Activated naive CD8-positive, alpha-beta T cell treated with anti-CD3 and anti-CD28 coated beads for 36 hours (primary cell): ENCODE measurements at places on chromosomes 4 and X. TPM values are rescaled to one million over a fixed set of nuclear protein-coding genes. Genes with fewer than 3 reads are reported as not detected.
A peak's percentile ranks its signal among the peaks of the same experiment; 100 is the strongest.

- DNase-seq: no peak
Measured at GRCh38 chr4:168885400-168885799, 124.7 kb downstream of the CBR4 start.

- no peak for DNase-seq
Measured at GRCh38 chr4:157270108-157270507, 49.6 kb downstream of the GRIA2 start.

- no peak for DNase-seq
Measured at GRCh38 chr4:89492581-89493071, 185.0 kb upstream of the GPRIN3 start.

DNA sequence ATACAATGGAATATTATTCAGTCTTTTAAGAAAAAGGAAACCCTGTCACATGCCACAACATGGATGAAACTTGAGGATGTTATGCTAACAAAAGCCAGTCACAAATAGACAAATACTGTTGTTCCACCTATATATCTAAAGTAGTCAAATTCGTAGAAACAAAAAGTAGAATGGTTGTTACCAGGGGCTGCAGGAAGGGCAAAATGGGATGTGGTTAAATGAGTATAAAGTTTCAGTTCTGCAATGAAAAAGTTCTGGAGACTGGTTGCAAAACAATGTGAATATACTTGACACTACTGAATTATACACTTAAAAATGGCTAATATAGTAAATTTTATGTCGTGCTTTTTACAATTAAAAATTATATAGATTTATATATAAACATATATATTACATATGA, 12.2 kb downstream of the SPOCK3 start:
- no peak for DNase-seq

- DNase-seq: no peak
Measured at GRCh38 chr4:147639388-147639787, 22.2 kb downstream of the TMEM184C start.

DNA sequence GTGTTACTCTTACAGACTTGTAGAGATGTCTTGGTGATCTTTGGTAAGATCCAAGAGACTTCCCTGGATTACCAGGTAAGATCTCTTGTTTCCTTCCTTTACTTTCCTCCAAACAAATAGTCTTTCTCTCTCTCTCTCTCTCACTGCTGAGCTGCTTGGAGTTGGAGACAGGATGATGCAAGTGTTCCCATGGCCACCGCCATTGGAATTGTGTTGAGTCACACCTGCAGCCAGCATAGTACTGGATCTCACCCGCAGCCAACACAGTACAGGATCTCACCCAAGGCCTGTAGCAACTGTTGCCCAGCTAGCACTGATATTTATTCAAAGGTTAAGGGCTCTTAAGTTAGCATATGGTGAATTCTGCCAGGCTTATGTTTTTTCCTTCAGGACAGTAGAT, 1080.9 kb downstream of the FAT4 start:
- DNase-seq: no peak

Gene STK32B
- not detected for total RNA-seq

Gene MMRN1
- not detected for total RNA-seq

Gene LARP1B
- 21.8 TPM for total RNA-seq

GRCh38 chr4:155667222-155667567, 547 bp downstream of the GUCY1A1 start:
- DNase-seq: peak; percentile 24

GRCh38 chr4:178142724-178143123, 700.5 kb upstream of the AGA start:
- no peak for DNase-seq

GRCh38 chr4:109298279-109299010, 4.0 kb downstream of the COL25A1 start:
- DNase-seq: no peak

GRCh38 chr4:157226601-157227000, 6.1 kb downstream of the GRIA2 start:
- no peak for DNase-seq

Gene RUFY3
- total RNA-seq: 10.1 TPM

DNA sequence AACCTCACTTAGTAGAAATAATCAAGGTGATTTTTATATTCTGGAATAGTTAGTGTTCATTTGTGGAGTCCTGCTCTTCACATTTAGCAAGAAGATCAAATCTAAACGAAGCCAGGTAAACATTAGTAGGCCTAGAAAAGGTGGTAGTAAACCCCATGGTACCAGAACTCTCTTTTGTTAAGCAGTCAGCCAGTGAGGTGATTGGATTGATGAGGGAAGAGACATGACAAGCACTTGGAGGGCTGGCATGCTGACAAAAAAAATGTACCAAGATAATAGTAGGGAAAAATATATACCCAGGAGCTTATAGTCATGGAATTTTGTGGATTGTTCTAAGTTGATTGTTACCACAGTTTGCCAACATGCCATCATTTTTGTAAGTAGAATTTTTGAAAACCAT, 163.8 kb downstream of the BANK1 start:
- DNase-seq: no peak

DNA sequence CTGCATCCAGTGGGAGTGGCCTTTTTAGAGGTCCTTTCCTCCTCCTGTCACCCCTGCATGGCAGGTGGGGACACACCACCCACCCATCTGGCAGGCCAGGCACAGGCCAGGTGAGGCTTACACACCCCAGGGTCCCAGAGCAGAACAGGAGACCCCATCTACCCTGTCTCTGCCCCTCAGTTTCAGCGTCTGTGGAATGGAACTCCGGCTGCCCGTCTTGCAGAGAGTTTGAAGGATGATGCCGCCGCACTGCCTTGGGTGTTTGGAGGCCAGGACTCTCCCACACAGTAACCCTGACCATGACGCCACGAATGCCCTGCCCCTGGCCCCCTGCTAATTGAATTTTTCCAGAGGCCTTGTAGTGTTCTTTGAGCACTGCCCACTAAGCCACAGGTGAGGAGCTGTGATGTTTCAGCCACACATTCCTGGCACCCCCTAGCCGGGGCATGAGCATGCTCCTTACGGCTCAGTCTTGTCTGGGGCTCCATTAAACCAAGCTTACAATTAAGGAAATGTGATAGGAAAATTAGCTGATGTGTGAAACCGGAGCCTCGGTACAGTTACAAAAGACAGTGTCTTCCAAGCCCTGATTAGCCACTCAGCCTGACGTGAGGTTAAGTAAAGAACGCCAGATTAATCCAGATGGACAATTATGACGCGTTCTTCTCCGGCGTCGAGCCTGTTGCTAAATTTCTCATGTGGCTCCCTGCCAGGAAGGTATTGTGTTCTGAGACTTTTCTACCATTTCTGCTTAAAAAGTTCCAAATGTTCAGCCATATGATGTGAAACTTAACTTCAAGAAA, 39.3 kb downstream of the HMX1 start:
- no peak for DNase-seq

DNA sequence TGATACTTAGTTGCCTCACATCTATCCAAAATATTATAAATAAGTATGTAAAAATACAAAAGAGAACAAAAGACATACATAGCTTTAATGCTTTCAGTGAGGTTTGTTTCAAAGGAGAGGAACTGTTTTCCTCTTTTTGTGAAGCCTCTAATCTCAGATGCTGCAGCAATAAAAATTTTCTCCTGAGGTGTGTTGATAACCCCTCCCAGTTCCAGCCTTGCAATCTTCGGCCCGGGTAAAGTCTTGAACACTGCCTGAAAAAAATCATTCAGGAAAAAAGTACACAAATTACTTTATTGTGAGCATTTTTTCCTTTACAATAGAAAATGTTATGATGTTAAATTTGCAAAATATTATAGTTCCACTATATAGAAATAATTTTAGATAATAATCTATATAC, 8.8 kb downstream of the BBS7 start:
- DNase-seq: no peak

GRCh38 chrX:148774276-148774675, 273.9 kb downstream of the AFF2 start:
- DNase-seq: no peak

Gene CSAG1
- not detected for total RNA-seq

- DNase-seq: no peak
Measured at GRCh38 chr4:2402048-2402842, 16.2 kb downstream of the ZFYVE28 start.

- DNase-seq: no peak
Measured at GRCh38 chrX:87571964-87572363, 54.4 kb downstream of the KLHL4 start.

GRCh38 chrX:1354036-1355019, 17.7 kb downstream of the IL3RA start:
- no peak for DNase-seq

Gene KIT
- 0.28 TPM for total RNA-seq

GRCh38 chr4:5164221-5164912, 113.1 kb downstream of the STK32B start:
- DNase-seq: no peak

DNA sequence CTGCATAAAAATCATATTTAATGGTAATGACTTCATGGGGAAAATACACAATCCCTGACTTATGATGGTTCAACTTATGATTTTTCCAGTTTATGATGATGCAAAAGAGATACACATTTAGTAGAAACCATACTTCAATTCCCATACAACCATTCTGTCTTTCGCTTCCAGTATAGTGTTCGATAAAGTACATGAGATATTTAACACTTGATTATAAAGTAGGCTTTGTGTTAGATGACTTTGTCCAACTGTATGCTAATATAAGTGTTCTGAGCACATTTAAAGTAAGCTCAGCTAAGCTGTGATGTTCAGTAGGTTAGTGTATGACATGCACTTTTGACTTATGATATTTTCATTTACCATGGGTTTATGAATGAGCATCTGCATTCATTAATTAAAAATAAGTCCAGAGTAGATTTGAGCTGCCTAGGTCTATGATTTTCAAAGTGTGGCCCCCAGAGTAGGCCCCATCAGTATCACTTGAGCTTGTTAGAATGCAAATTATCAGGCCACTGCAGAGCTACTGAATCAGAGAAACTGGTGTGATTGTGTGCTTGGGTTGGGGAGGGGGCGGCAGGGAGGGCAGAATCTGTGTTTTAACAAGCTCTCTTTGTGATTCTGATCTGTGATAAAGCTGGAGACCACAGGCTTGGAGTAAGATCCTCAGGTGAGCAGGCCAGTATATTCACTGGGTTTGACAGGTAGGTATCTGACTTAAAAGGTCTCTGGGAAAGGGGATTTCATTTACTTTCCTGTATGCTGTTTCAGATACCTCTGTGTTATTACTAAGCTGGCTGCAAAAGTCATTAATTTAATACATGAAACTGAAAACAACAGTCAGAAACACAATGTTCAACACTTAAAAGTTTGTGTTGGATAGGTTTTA, 8.4 kb downstream of the ATP10D start:
- no peak for DNase-seq

Gene ETDA
- total RNA-seq: not detected

GRCh38 chr4:89108091-89108490, 3.2 kb upstream of the TIGD2 start:
- DNase-seq: no peak

GRCh38 chrX:38318606-38319005, 8.7 kb downstream of the RPGR start:
- no peak for DNase-seq

GRCh38 chr4:147709999-147710398, 21.9 kb upstream of the ARHGAP10 start:
- DNase-seq: no peak

- no peak for DNase-seq
Measured at GRCh38 chrX:37075892-37076595, 67.9 kb downstream of the FAM47C start.

Gene HERC3
- total RNA-seq: 42.6 TPM

DNA sequence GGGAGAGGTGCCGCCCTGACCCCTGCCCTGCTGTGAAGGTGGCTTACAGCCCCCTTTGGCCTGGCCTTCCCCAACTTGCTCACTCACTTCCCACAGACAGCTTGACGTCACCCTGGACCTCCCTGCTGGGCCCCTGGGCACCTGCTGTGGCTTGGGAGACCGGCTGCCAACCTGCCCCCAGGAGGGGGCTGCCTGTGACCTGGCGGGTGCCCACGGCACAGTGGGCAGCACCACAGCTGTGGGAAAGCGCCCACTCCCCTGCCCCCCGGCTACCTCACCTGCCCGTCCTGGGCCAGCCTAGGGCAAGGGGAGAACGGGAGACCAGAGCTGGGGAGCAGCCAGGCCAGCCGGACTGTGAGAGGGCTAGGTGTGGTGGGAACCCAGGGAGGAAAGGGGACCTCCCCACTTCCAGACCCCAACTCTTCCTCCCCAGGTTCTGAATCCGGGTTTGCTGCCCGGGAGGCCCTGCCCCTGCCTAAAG, 2.4 kb upstream of the ZFP92 start:
- DNase-seq: no peak

- DNase-seq: no peak
Measured at GRCh38 chr4:1492651-1493539, 86.7 kb upstream of the NKX1-1 start.

DNA sequence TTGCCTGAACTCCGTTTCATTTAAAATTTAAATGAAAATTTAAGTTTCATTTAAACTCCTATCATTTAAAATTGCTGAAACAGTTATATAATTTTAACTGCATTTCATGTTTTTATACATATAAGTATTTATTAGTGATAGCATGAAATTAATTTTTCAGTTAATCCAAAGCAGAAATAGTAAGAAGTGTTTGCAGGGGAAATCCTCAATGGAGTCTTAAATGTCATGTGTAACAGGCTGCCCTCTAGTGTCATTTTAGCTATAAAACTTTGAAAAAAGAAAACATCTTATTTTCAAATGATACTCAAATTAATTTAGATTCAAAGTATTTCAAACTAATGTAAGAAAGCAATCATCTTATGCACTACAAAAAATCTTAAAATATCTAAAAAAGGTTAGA, 27.2 kb downstream of the TAPT1 start:
- DNase-seq: no peak

DNA sequence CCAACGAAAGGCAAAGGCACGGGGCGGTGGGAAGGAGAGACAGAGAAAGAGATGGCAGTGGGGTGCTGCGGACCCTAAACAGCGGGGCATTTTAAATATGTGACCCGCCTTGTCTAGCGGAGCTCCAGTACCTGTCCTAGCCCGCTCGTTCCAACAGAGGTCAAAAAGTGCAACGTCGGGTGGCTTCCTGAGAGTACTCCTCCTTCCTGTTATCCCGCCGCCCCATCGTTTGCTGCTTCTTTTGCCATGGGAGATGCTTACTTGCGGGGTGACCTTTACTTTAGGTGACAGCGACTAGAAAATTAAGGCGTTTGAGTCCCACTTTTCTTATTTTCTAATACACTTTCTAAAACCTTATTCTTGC, 735 bp downstream of the NRK start:
- DNase-seq: no peak

DNA sequence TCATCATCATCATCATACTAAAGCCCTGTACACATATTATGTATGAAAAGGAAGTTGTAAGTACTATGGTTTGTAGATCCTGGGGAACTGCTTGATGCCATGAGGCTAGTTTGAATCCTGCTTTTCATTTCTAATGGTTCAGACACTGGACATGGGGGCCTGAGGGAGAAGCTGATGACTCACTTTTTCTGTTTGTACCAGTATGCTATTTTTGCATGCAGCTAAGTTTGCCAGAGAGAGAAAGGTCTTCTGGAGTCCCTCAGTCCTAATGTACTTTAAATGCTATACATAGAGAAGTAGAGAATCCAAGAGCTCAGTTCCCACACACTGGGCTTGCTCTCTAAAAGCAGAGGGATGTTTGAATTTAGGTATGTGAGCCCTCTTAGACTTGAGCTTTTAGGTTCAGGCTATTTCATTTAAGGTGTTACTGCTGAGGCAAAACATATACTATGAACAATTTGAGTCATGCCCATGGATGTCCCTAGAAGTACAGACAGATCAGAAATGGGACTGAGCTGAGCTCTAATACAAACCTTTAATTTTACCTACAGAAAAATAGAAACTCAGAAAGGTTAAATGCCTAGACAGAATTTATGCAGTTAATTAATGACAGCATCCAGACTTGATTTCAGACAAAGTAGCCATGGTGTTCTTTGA, 17.6 kb upstream of the HS3ST1 start:
- no peak for DNase-seq

Gene STARD8
- total RNA-seq: 0.50 TPM

Gene RHOXF2
- total RNA-seq: not detected
